SHP77 (cell line): ENCODE measurements at places on chromosomes 5 and 9.
A peak's percentile ranks its signal among the peaks of the same experiment; 100 is the strongest.

DNA sequence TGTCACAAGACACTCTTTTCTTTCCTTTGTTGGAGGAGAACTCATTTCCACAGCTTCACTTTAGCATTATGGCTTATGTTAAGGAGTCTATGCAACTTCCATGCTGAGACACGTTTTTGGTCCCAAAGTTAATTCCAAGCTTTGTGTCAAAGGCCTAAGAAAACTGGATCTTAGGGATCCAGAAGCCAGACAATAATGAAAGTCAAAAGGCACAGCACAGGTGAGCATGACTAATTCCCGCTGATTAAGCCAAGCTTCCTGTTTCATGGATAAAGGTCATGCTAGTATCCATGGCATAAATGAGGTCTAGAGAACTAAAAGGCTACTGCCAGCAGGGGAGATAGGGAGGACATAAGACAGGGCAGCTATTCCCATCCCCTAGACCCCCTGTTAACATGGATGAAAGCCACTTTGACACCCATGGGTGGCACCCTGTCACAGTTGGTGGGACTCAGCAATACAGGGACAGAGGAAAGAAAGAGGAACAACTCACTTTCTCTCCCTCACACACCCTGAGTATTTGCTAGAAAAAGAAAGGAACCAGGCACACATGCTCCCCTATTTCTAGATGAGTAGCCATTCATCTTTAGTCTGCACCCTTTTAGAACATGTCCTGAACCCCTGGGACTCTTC lies 438.1 kb upstream of the CDH9 start:
- no peak for DNase-seq

DNA sequence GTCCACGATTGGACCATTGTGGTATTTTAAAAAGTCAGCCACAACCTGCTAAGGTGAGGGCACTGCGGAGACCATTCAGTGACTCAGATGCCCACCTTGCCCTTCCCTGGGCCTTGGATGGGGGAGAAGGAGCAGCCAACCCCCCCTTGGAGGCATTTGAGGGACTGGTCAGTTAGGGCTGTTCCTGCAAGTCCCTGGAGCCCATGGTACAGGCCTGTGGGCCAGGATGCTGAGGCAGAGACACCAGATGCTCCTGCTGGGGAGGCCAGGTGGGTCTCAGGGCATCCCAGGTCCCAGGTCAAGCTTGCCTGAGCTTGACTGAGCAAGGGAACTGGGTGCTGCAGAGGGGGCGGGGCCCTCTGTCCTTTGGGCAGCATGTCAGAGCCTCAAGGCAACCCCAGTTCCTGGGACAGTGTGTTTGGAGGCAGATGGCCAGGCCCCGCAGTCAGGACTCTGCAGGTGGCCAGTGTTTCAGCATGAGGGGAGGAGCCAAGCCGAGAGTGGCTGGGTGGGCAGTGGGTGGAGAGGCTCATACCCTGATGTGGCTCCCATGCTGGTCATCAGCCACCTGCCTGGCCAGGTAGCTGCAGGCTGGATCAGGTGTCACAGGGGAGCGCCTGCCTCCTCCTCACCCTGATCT lies 27.5 kb downstream of the SLC6A3 start:
- DNase-seq, result no peak

DNA sequence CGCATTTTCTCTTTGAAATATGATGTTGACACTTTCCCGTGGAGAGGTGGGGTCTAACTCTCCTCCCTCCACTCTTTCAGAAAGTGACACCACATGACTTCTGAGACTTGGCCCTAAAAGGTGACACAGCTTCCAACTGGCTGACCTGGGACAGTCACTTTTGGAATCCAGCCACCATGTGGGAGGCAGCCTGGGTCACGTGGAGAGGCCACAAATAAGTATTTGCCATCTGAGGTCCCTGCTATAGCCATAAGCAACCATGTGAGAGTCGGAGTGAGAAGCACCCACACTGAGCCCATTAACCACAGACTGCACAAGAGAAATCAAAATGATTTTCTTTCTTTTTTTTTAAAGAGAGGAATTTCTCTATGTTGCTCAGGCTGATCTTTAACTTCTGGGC lies 4.1 kb upstream of the PHYKPL start:
- no peak for DNase-seq

- no peak for DNase-seq
Measured at GRCh38 chr5:167029488-167029887, 1262.0 kb upstream of the WWC1 start.

DNA sequence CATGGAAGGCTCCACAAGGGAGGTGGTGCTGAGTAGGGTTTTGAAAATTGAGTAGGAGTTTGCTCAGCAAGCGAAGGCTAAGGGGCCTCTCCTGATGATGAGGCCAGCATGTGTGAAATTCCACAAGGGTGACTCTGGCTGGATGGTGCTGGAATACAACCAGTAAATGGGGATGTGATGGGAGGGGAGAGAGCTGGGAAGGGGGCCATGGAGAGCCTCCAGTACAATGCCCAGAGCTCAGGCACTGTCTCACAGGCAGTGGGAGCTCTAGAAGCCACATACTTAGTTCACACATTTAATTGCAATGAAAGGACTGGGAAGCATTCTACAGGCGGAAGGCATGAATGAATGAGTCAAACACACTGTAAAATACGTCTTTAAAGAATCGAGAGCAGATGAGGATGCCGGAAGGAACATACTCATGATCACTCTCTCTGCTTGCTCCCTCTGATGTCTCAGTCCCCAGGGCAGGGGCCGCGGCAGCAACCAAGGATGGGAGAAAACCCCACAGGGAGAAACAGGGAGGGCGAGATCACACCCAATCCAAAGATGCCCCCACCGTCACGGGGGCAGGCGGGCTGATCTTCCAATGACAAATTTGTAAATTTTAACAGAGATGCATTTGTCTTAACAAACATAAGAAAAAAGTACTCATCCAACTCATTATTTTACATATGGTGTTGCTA lies 261.0 kb downstream of the NSG2 start:
- DNase-seq, result no peak

DNA sequence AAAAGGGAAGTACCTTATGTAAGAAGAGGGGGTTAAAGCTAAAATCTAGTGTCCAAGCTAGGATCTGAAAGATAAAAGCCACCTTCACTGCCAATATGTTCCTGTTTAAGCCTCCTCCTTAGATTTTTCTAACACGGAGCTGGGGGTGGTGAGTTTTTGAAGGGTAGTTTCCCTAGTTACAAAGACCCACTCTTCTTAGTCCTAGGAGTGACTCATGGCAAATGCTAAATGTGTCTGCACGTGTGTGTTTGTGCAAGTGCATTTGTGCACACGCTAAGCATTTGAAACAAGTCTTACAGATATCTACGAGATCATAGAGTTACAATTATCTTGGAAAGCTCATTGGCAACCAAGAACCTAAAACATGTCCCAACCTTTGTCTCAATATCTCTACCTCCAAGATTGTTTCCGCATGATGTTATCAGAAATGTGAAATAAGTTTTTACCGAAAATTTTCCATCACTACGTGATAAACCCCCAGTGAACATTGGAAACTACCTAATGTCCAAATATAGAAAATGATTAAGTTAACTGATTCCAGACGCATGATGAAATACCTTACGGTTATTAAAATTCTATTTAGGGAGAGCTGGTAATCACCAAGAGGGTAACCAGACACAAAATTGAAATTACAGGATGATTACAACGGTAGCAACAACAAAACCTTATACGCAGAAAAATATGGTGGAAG lies 78.0 kb upstream of the HRH2 start:
- DNase-seq, result no peak

DNA sequence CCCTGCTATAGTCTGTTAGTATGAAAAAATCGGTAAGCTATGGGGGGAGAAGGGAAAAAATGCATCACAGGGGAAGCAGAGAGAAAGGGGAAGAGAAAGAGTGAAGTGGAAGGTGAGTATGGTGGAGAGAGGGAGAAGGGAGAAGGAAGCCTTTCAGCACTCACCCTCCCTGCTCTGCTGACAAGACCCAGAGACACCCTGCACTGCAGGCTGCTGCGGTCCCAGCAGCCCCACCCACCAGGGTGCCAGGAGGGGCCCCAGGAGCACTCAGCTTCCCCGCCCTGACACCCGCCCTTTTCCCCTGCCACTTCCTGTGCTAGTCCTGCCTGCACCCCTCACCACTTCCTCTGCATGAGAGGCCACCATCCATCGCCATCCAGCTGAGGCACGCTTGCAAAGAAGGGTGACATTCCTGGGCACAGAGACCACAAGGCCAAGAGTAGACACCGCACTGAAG lies 12.7 kb downstream of the STK10 start:
- no peak for DNase-seq

DNA sequence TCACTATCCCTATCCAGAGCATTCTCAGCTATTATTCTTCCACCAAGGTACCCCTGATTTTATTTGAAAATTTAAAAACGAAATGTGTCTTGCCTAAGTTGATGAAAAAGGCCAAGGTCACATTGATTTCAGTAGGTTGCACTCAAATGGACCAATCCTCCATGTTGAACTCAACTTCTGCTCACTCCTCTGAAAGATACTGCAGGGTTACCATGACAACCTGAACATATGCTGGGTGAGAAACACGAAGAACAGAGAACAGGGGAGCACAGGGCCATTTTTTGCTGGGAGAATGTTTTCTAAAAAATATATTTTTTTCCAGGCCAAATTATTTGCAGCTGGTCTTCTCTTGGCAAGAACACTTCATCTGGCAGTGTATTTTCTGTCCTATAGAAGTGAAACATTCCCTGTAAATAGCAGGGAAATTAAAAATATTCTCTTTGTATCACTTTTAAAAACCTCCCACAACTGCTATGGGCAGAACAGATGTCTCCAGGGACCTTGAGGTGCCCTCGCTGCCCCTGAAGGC lies 215.9 kb downstream of the NXNL2 start:
- DNase-seq, result no peak

GRCh38 chr5:31639481-31640411 lies 815 bp downstream of the PDZD2 start:
- DNase-seq, result no peak

DNA sequence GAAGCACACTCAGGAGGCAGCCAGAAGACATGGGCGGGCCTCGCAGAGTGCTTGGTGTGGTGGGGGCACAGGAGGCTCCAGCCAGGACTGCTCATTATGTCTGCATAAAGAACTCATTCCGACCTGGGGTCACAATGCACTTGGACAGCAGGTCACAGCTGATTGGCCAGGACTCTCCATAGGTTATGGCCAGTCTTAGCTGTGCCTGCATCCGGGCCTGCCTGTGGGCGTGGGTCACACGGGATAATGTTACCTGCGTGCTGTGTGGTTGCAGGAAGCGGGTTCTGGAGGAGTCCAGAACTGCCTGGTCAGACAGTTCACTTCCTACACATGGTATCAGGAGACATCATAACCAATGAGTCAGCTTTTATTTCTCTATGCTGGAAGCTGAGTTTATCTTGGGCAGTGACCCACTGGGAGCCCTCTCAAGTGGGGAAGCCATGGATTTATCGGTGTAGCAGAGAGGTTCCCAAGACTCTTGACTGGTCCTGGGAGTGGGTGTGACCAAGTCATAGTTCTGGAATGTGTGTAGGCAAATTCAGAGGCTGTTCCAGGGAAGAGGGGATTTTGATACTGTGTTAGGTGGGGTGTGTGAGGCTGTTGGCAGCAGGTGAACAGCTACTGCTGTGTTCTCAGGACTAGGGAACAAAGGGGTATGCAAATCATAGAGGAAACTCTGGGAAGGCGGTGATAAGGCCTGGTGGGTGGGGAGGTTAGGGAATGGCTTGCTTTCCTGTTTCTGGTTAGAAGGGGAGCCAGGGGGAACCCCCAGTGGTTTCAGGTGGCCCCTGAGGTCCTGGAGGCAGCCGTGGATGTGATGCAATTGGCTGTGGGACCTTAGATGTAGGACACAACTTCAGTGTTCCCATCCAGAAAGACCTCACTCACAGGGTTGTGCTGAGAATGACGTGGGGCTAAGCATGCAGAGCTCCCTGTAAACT lies 51.3 kb downstream of the ARHGEF37 start:
- DNase-seq, result no peak

DNA sequence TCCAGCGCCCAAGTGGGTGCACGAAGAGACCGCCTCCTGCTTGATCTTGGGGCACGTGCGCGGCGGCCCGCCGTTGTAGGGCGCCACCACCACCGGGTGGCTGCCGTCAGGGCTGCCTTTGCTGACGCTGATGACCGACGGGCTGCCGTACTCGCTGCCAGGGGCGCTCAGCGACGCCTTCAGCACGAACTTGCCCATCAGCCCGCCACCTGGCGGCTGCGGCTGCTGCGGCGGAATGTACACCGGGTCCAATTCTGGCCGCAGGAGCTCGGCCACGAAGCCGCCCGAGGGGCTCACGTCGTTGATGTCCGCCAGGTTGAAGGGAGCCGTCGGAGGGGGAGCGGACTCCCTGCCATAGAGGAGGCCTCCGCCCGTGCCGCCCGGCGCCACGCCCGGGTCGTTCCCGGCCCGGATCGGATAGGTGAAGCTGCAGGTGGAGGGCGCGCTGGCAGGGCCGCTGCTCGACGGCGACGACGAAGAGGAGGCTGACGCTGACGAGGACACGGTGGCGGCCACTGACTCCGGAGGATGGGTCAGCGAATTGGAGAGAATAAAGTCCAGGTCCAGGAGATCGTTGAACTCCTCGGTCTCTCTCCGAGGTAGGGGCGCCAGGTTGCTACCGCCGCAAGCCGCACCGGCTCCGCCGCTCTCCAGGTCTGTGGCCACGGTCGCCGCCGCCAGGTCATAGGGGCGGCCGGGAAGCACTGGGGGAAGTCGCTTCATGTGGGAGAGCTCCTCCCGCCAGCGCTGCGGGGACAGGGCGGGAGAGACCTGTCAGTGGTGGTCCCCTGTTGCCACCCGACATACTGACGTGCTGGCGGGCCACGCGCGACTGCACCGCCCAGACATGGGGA lies 1.8 kb downstream of the KLF4 start:
- no peak for DNase-seq

GRCh38 chr5:61405511-61406295 lies 73.6 kb downstream of the ZSWIM6 start:
- DNase-seq, result no peak

DNA sequence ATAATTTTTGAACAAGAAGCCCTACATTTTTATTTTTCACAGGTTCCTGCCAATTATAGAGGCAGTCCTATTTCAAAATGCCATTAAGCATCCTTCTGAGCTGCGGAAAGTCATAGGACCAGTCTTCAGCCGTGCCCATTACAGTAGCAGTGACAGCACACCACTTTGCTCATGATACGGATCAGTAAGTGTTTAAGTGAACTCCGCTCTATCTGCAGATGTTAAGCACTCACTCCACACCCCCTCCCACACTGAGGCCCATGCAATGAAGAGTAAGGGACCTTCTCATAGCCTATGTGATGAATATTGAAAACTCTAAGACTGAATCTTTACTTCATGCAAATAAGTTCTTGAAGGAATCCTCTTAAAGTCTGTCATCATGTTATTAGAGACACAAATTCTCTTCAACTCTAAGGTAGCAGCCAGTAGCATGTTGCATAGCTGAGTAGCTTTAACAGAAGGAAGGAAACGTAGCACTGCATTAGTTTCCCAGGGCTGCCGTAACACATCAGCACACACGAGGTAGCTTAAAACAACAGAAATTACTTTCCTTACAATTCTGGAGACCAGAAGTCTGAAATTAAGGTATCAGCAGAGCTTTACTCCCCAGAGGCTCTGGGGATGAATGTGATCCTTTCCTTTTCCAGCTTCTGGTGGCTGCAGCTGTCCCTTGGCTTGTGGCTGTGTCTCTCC lies 20.3 kb upstream of the TAF11L2 start:
- DNase-seq, result no peak

- DNase-seq, result peak; percentile 7
Measured at GRCh38 chr5:177382423-177383029, 1.7 kb upstream of the SLC34A1 start.

- DNase-seq, result no peak
Measured at GRCh38 chr5:18276939-18277338, 642.7 kb downstream of the TAF11L14 start.

GRCh38 chr9:89634995-89635742 lies 30.4 kb downstream of the GADD45G start:
- peak; percentile 40 for DNase-seq
